AG04450 (cell line): ENCODE measurements at places on chromosomes 13 and 19. TPM values are rescaled to one million over a fixed set of nuclear protein-coding genes. Genes with fewer than 3 reads are reported as not detected.

- DNase-seq, result no peak
These were observed 254.7 kb upstream of the SGCG start for GRCh38 chr13:22925881-22926747.

GRCh38 chr19:20840371-20840770 lies 64.3 kb downstream of the ZNF66 start:
- no peak for DNase-seq

DNA sequence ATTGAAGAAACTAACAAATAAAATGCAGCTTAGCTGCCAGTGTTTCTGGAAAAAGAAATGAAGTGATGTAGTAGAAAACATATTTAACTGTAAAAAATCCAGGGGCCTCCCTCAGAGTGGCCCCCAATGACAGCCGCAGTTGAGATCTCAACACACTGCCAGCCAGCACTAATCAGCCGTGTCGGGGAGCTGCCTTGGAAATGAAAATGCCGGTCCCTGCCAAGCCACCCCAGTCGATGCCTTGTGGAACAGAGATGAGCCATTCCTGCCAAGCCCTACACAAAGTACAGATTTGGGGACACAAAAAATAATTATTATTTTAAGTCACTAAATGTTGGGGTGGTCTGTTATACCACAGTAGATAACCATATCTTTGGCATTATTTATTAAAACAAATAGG lies 1342.4 kb downstream of the EFNB2 start:
- DNase-seq, result no peak

DNA sequence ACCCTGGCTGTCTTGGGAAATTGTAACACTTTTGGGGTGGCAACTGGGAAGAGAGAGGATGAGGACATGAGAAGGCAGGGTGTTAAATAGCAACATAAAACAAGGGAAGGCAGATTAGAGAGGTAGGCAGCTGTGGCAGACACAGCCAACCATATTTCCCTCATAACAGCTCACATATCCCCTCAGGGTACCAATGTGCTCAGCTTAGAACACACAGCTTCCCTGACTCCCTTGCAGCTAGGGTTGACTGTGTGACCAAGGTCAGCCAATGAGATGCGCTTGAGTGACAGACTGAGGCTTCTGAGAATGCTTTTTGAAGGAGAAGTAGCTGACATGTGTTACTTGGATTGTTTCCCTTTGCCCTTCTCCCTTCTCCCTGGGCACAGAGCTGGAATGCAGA lies 28.8 kb upstream of the SPATA13 start:
- no peak for DNase-seq

GRCh38 chr13:23771956-23772355 lies 117.2 kb downstream of the MIPEP start:
- DNase-seq, result no peak

GRCh38 chr13:109297628-109298027 lies 488.8 kb downstream of the IRS2 start:
- DNase-seq, result peak; percentile 46

DNA sequence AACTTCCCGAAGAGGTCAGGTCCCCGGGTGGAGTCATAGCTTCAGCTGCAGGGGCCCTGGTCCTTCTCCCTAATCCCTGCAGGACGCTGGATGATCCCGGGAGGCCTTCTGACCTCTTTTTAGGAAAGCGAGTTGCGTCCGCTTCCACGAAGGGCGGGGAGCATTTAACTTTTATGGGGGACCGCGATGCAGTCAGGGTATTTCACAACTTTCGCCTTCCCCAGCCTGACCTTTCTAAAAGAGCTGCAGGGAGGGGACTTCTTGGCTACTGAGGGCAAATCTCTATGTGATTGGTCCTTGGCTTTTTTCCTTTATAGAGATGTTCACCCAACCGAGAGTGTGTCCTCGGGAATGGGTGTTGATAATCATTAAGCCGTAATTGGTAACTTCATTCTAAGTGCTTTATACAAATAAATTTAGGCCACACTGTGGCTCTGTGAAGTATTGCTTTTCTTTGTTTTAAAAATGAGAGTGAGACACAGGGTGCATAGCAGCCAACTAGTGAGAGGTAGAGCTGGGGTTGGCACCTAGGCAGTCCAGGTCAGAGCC lies 778 bp downstream of the ZNF230 start:
- DNase-seq, result no peak

DNA sequence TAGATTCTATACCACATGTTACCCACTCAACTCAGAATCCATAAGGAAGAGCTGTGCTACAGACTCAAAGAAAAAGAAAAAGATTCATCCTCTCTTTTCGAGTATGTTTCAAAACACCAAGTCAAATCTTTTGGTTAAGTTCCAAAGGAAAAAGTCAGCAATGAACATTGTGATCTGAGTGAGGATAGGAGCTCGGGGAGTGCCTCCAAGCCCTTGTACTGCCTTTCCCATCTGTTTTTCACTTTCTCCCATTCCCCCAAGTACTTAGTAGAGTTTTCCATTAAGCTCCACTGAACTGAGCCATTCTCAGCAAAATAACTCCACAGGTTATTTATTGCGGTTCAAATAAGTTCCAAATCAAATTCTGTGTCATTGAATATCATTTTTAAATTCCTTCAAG lies 47.7 kb upstream of the MAB21L1 start:
- DNase-seq, result no peak

GRCh38 chr19:49875857-49876421 lies 1.2 kb downstream of the AKT1S1 start:
- no peak for DNase-seq

- no peak for DNase-seq
These were observed 29.6 kb upstream of the CEACAM21 start for GRCh38 chr19:41546386-41546789.

- no peak for DNase-seq
These were observed 47.7 kb downstream of the KLF2 start for GRCh38 chr19:16372065-16372915.

- DNase-seq, result no peak
These were observed 1.3 kb downstream of the FLT3LG start for GRCh38 chr19:49475191-49475917.

DNA sequence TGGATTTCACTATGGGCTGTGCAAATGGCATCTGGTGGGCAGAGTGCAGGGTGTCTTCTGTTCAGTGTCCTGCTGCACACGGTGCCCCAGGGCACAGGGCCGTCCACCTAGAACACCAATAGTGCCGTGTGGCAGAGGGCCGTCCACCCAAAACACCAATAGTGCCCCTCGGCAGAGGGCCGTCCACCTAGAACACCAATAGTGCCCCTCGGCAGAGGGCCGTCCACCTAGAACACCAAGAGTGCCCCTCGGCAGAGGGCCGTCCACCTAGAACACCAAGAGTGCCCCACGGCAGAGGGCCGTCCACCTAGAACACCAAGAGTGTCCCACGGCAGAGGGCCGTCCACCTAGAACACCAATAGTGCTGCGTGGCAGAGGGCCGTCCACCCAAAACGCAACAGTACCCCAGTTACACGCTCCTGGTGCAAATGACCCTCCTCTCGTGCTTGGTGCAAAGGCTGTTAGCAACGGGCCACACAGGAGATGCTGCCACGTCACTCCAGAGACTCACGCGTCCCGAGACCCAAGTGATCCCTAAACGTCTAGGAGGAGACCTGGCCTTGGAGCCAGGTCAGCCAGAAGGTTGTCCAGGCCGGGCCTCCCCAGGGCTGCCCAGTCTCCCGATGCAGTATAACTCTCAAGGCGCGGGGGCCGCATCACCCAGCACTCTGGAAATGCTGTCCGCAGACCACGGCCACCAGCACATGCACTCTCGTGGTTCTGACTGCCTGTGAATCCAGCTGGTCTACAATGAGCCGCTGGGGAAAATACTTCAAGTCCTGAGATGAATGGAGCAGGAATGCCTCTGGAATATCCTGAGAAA lies 51.5 kb downstream of the RASA3 start:
- no peak for DNase-seq

Gene KLC3
- polyA plus RNA-seq, result not detected in 2 replicates

Gene KIRREL2
- not detected in 2 replicates for polyA plus RNA-seq
